ENCODE measurements at places on chromosomes 11 and 22.

DNA sequence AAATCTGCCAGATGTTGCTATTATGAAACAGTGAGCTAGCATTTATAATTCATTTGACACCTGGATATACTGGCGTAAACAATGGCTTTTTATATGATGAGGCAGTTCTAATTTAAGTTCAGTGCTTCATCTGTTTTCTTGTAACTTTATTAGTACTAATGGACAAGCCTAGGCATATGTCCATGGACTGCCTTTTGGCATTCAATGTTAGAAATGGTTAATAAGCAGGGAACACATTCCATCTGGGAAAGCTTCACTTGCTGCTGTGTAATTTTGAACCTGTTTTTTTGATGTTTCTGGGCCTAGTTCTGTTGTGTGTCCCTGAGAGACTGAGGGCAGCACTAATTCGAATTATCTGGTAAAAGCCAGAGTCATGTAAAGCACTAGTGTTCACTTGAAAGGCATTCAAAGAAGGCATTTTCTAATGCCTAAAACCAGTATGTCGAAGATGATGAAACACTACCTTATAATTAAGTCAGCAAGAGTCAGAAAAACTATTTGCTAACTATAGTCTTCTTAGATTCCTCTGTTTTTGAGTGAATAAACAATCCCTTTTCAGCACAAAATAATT lies 138.5 kb downstream of the SWAP70 start:
- DNase-seq: no peak

DNA sequence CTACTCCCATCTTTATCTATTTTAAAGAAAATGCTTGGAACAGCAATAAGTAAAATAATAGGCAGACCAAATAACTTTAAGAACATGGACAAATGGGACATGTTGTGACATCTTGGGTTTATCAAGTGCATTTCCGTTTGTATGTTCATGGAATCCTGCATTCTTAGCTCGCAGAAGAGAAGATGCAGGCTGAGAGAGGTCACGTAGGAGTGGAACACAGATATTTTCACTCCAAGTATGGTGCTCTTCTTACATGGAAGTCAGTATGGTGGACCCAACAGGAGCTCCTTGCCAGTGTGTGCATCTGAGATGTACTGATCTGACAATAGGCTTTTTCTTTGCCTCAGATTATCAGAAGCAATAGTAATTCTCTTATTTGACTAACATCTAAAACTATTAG lies 1.7 kb downstream of the E2F8 start:
- no peak for DNase-seq

- no peak for DNase-seq
Measured at GRCh38 chr22:43133401-43133800, 9.8 kb downstream of the MCAT start.

DNA sequence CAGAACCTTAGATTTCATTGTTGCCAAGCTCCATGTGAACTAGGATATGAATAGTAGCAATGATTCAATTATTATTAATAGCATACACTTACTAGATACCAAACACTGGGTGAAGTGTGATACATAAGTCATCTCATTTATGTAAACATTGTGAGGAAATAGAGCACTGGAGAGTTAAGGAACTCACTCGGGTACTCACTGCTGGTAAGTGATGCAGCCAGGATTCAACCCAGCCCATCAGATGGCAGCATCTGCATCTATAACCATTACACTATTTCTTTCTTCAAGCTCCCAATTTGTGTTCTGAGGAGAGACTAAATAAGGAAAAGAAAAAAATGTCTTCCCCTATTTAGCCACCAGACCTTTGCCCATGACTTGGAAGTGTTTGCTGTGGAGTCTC lies 10.2 kb upstream of the ALG8 start:
- DNase-seq: no peak

GRCh38 chr22:36285017-36285416 lies 32.1 kb downstream of the APOL1 start:
- no peak for DNase-seq

GRCh38 chr11:57978686-57979531 lies 44.8 kb upstream of the OR9Q1 start:
- no peak for DNase-seq

GRCh38 chr11:46181387-46181786 lies 60.1 kb upstream of the PHF21A start:
- DNase-seq: no peak

DNA sequence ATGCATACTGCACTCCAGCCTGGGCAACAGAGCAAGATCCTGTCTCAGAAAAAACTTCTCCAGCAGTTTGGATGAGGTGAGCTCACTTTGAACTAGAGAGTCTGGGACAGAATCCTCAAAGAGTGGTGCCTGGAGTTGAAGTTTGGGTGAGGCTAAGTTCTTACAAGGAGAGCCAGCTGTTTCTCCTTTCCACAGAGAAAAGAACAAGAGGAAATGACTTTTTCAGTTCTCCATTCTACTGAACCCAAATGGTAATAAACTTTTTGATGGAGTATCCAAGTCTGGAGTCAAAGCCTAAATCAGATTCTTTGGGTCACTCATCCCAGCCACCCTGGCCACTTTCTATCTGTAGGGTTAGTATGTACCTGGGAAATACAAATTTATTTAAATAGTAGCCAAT lies 102.7 kb downstream of the TRAF6 start:
- no peak for DNase-seq

DNA sequence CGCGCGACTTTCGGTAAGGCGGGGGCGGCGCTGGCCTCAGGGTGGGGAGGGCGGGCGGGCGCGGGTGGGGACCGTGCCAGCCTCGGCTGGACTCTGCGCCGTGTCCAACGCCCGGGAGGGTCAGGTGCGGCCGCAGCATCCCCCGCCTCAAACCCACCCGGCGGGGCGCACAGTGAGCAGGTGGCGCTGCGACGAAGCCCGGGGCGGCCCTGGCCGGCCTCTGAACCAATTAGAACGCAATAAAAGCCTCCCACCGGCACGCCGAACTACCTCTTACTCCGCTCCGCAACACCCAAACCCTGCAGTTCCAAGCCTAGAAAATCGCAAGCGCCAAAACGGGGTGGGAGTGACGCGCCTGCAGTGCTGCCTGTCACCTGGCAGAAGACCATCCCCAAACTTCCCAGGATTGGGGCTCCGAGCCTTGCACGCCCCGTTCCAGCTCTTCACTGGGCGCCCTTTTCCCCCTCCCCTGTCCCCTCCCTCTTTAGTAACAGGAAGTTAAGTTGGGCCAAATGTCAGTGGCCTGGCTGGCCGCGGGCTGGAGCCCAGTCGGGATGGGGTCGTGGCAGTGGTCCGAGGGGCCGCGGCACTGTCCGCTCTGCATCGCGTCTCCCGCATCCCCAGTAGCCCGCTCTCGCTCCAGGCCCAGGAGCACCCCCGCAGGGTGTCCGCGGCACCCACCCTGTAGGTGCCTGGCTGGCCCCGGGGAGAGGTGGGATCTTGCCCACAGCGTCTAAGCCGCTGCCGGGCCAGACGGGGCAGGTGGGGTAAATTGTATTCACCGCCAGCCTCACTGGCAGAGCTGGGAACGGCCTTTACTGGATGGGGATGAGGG lies 541 bp downstream of the MICAL2 start:
- no peak for DNase-seq

- DNase-seq: no peak
Measured at GRCh38 chr11:125218336-125218735, 53.8 kb downstream of the PKNOX2 start.

DNA sequence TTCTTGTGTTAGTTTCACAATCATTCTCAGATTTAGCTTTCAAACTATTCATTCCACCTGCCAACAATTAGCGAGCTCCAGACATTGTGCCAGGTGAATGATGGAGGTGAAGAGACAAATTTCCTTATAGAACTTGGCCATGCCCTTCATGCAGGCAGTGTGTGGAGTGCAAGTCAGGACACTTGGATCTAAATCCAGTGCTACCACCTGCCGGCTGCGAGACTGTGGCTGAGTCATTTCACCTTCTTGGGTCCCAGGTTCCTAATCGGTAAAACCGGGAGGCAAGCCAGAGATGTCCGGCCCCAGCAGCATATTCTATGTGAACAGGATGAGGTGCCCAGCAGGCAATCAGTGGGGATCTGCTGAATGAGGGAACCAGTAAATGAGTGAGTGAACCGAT lies 18.6 kb upstream of the EHF start:
- DNase-seq: no peak

All from sciatic nerve (tissue), 2 donors.